ENCODE measurements at places on chromosomes 4 and X.

- no peak for DNase-seq
Observed at GRCh38 chr4:98510757-98511517, 147.5 kb downstream of the TSPAN5 start.

- DNase-seq = no peak
Observed at GRCh38 chrX:77493677-77494553, 46.7 kb downstream of the FGF16 start.

GRCh38 chr4:129900430-129900953 is 804.5 kb downstream of the C4orf33 start:
- DNase-seq = no peak

GRCh38 chr4:889516-889915 is 42.6 kb downstream of the GAK start:
- DNase-seq = no peak

- DNase-seq = no peak
Observed at GRCh38 chr4:155073852-155074251, 134.6 kb upstream of the NPY2R start.

GRCh38 chr4:183249854-183250253 is 70.2 kb downstream of the CLDN22 start:
- DNase-seq = no peak

- DNase-seq = no peak
Observed at GRCh38 chrX:116290359-116290758, 119.8 kb downstream of the AGTR2 start.

GRCh38 chrX:21933077-21933476 is 7.4 kb upstream of the SMS start:
- no peak for DNase-seq

Data from T-helper 1 cell (primary cell).